Peyer's patch (tissue), 4 donors: ENCODE measurements at places on chromosomes 5 and 9. TPM values are rescaled to one million over a fixed set of nuclear protein-coding genes. Genes with fewer than 3 reads are reported as not detected.

The ZNF658 gene
- total RNA-seq, result 1.7 TPM

DNA sequence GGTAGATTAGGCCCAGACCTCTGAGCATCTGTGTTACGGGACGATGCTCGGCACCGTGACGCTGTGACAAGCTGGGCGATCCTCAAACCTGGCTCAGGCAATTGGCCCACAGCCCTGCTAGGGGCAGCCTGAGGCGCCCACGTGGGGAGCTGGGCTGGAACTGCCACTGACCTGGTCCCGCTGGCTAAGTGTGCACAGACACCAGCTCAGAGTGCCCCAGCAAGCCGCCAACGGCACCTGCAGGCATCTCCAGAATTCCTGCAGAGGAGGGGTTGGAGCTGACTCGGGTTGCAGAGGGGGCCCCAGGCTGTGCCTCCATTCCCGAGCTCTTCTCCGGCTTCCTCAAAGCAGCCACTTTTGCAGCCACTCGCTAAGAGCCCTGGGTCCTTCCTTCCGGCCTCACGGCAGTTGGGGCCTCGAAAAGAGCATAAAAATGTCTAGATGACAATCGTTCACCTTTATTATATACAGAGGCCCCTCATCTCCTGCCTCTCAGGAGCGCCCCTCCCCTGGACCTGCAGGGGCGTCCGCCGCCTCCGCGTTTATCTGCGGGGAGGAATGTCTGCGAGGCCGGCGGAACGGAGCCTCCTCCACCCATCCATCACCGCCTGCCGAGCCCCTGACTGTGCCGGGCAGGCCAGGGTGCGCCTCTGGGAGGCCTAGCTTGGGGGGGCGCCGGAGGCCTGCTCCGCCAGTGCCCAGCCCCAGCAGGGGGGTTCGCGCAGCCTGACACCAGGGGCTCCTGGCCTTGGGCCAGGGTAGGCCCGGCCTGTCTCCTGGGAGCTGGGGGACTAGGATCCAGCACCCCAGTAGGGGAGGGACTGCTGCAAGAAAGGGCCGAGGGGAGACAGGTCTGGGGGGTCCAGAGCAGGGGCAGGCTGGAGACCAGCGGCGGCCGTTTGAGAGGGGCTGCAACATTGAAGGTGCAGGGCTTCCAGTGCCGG lies 144.9 kb downstream of the BARX1 start:
- H3K27me3 ChIP-seq, result no peaks in the 10 kb centered on the region
- no peak overlapping the region for H3K4me3 ChIP-seq
- no peak for DNase-seq
- H3K36me3 ChIP-seq, result no peaks in the 10 kb centered on the region
- no peak overlapping the region for H3K27ac ChIP-seq

DNA sequence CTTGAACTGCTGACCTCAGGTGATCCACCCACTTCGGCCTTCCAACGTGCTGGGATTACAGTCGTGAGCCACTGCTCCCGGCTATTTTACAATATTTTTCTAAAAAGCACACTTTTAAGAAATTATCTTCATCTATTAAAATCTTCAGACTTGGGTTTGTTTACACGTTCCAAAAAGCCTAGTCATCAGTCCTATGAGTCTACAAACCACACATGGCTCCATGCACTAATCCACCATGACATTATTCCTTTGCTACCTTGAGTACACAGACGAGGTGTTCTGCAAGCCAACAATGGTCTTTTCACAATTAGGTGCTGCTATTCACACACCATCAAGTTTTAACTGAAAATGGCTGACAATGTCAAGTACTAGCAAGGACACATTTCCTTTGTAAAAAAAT lies 41.0 kb downstream of the TRPM6 start:
- no peaks in the 10 kb centered on the region for H3K4me1 ChIP-seq
- no peak for DNase-seq
- no peaks in the 10 kb centered on the region for H3K27me3 ChIP-seq
- H3K4me3 ChIP-seq, result no peak overlapping the region
- H3K27ac ChIP-seq, result no peak overlapping the region
- H3K36me3 ChIP-seq, result no peaks in the 10 kb centered on the region

DNA sequence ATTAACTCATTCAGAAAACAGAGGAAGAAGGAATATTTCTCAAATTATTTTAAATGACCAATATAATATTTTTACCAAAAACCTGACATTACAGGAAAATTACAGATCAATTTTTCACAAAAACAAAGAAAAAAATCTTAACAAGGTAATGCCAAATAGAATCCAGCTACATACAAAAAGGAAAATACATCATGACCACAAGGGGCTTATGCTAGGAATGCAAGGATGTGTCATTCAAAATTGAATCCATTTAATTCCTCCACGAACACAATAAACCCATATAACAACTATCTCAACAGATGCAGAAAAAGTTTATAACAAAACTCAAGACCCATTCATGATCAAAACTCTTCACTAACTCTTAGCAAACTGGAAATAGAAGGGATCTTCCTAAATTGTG lies 239.8 kb downstream of the EPB41L4A start:
- H3K27me3 ChIP-seq, result no peaks in the 10 kb centered on the region
- no peaks in the 10 kb centered on the region for H3K4me1 ChIP-seq
- no peaks in the 10 kb centered on the region for H3K36me3 ChIP-seq
- DNase-seq, result no peak
- no peak overlapping the region for H3K27ac ChIP-seq

DNA sequence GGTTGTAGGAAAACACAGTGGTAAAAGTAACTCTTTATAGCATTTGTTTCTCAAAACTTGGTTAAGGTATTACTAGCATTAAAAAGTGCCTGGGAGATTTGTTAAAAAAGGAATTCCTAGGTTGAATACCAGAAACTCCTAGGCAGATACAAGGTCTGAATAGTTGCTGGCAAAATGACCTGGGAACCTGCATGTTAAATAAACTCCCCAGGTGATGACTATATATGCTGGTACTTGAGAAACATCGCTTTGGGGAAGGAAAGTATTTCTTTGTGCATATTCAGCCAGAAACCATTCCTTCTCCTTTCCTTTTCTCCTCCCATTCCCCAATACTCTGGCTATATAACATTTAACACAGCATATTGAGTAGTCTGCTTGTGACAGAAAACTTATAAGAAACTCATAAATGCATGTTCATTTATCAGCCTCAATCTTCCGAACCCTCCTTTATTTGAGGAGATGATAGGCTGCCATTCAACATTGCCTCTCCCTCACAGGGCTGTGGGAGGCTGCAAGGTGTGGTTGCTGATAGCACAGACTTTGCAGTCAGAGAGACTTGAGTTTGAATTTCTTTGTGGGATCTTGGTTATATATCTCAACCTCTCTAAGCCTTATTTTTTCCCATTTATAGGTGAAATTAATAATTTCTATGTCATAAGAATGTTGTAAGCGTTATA lies 28.7 kb downstream of the PCSK1 start:
- no peaks in the 10 kb centered on the region for H3K4me1 ChIP-seq
- no peak overlapping the region for H3K27ac ChIP-seq
- no peak for DNase-seq
- no peaks in the 10 kb centered on the region for H3K36me3 ChIP-seq

The SOHLH1 gene
- total RNA-seq, result not detected

The FOXD4L4 gene
- total RNA-seq, result 0.67 TPM

The PLPPR1 gene
- not detected for total RNA-seq

- H3K4me1 ChIP-seq, result no peaks in the 10 kb centered on the region
- no peaks in the 10 kb centered on the region for H3K27me3 ChIP-seq
- H3K4me3 ChIP-seq, result no peak overlapping the region
- no peaks in the 10 kb centered on the region for H3K36me3 ChIP-seq
- H3K27ac ChIP-seq, result no peak overlapping the region
These were observed 222.6 kb downstream of the PRDM9 start for GRCh38 chr5:23730023-23730422.

The MLANA gene
- not detected for total RNA-seq

DNA sequence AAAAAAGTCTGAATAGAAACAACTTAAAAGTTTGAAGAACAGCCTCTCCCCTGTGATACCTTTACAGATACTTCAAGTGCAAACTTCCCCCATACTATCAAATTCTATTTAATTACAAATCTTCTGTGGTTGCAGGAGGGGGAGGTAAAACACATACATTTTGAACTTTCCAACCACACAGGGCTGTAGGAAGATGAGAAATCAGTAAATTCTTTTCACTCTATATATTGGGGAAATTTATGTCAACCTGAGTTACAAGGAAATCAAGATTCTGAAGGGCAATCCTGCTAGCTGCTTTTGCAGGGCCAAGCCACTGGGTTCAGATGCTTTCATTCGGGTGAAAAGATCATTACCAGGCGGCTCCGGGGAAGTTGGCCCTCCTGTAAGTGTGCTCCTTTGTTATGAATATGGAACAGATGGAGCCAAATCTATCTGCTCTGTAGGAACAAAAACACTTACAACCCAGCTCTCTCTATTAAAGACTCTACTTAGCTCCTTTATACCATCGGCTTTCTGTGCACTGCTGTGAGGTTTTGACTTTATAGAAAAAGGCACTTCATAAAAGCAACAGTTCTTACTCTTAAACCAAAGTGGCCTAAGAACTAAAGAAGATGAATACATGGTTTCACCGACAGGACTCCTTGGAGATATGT lies 269.1 kb downstream of the EFNA5 start:
- no peak overlapping the region for H3K4me3 ChIP-seq
- H3K4me1 ChIP-seq, result no peaks in the 10 kb centered on the region
- H3K36me3 ChIP-seq, result no peaks in the 10 kb centered on the region
- no peak overlapping the region for H3K27ac ChIP-seq
- DNase-seq, result no peak

The SNCAIP gene
- total RNA-seq, result 2.7 TPM

GRCh38 chr9:110871736-110872135 lies 166.5 kb downstream of the LPAR1 start:
- no peak overlapping the region for H3K4me3 ChIP-seq
- H3K27me3 ChIP-seq, result no peaks in the 10 kb centered on the region
- H3K36me3 ChIP-seq, result no peaks in the 10 kb centered on the region
- H3K4me1 ChIP-seq, result no peaks in the 10 kb centered on the region
- no peak for DNase-seq

- H3K4me1 ChIP-seq, result peaks cover 20% of the 10 kb centered on the region
- no peak overlapping the region for H3K4me3 ChIP-seq
- DNase-seq, result no peak
- H3K27me3 ChIP-seq, result no peaks in the 10 kb centered on the region
- no peaks in the 10 kb centered on the region for H3K36me3 ChIP-seq
- no peak overlapping the region for H3K27ac ChIP-seq
These were observed 30.1 kb downstream of the PPARGC1B start for GRCh38 chr5:149759986-149760853.

GRCh38 chr5:72624641-72625236 lies 117.5 kb upstream of the ZNF366 start:
- H3K36me3 ChIP-seq, result no peaks in the 10 kb centered on the region
- H3K4me3 ChIP-seq, result no peak overlapping the region
- no peaks in the 10 kb centered on the region for H3K4me1 ChIP-seq
- H3K27ac ChIP-seq, result no peak overlapping the region
- DNase-seq, result no peak

The PAEP gene
- total RNA-seq, result not detected

DNA sequence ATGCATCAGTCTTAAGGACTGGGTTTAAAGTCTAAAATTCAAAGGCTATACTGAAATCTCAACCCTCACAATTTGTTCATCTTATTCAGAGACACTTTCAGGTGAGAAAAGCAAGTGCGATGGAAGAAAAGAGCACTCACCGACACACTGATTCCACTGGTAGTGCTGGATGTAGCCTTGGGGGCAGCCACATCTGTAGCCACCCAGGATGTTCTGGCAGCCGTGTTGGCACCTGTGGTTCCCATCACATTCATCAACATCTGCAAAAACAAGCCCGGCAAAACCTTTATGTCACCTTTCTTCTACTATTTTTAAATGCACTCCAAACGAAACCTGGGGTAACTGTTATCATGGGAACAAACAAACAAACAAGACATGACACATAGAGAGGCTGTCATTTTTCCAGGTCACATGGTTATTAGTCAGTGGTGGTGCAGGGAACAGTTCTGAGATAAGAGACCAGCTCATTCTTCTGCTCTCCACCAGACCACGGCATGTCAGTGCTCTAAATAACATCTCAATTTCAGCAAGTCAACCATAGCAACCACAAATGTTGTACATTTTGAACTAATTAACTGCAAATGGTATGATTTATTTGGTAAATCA lies 188.4 kb downstream of the SLC12A2 start:
- H3K36me3 ChIP-seq, result no peaks in the 10 kb centered on the region
- H3K4me1 ChIP-seq, result no peaks in the 10 kb centered on the region
- H3K27me3 ChIP-seq, result no peaks in the 10 kb centered on the region
- no peak overlapping the region for H3K4me3 ChIP-seq

DNA sequence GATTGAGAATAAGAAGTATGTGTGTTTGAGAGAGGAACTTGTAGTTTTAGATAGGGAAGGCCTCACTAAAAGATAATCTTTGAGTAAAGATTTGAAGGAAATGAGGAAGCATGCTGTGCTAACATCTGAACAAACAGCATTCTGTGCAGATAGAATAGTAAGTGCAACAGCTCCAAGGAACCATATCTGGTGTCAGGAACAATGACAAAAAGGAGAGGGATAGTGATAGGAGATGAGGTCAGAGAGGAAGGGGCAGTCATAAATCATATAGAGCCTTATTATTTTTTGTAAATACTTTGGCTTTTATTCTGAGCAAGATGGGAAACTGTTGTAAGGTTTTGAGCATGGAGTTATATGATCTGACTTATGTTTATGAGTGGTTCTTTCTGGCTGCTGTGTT lies 3.8 kb downstream of the MRPL22 start:
- DNase-seq, result no peak
- peaks cover 19% of the 10 kb centered on the region for H3K4me1 ChIP-seq
- H3K4me3 ChIP-seq, result no peak overlapping the region
- no peaks in the 10 kb centered on the region for H3K27me3 ChIP-seq
- no peak overlapping the region for H3K27ac ChIP-seq

The PPP3R2 gene
- total RNA-seq, result not detected

GRCh38 chr5:68139611-68140441 lies 75.7 kb upstream of the PIK3R1 start:
- no peaks in the 10 kb centered on the region for H3K4me1 ChIP-seq
- no peak overlapping the region for H3K4me3 ChIP-seq
- DNase-seq, result no peak

The TAF11L5 gene
- not detected for total RNA-seq

GRCh38 chr5:179792612-179793467 lies 946 bp upstream of the LTC4S start:
- H3K36me3 ChIP-seq, result no peaks in the 10 kb centered on the region
- no peak overlapping the region for H3K4me3 ChIP-seq
- no peaks in the 10 kb centered on the region for H3K27me3 ChIP-seq
- H3K4me1 ChIP-seq, result no peaks in the 10 kb centered on the region

GRCh38 chr5:124572971-124573370 lies 173.5 kb downstream of the ZNF608 start:
- H3K4me3 ChIP-seq, result no peak overlapping the region
- no peaks in the 10 kb centered on the region for H3K36me3 ChIP-seq
- DNase-seq, result no peak
- no peaks in the 10 kb centered on the region for H3K4me1 ChIP-seq

DNA sequence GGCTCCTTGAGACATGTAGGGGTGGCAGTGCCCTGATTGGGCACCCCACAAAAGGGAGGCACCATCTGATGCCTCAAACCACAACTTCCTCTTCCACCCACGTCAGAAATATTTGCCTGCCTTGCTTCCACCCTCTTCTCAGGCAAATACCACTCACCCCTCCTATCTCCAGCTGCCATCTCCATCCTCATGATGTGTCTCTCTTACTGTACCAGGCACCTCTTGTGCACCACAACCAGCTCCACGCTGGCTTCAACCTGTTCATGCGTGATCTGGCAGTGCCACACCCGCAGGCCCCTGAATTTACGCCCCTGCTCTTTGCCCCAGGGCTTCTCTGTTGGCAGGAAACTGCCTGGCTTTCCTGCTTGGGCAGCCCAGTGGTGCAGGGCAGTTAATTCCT lies 87.8 kb upstream of the HSPA9 start:
- no peak overlapping the region for H3K27ac ChIP-seq
- H3K4me1 ChIP-seq, result no peaks in the 10 kb centered on the region
- DNase-seq, result no peak
- no peaks in the 10 kb centered on the region for H3K36me3 ChIP-seq

GRCh38 chr9:104606152-104606551 lies 725 bp upstream of the OR13C2 start:
- no peak overlapping the region for H3K27ac ChIP-seq
- H3K4me1 ChIP-seq, result no peaks in the 10 kb centered on the region
- DNase-seq, result no peak
- H3K4me3 ChIP-seq, result no peak overlapping the region
